Stimulated activated CD8-positive, alpha-beta memory T cell treated with anti-CD3 and anti-CD28 coated beads, Interleukin-4, amount 100 ng/mL, for 4 hours (primary cell): ENCODE measurements at places on chromosomes 3 and 15.

- DNase-seq, result no peak
These were observed 40.2 kb upstream of the TMEM87A start for GRCh38 chr15:42313463-42313862.

DNA sequence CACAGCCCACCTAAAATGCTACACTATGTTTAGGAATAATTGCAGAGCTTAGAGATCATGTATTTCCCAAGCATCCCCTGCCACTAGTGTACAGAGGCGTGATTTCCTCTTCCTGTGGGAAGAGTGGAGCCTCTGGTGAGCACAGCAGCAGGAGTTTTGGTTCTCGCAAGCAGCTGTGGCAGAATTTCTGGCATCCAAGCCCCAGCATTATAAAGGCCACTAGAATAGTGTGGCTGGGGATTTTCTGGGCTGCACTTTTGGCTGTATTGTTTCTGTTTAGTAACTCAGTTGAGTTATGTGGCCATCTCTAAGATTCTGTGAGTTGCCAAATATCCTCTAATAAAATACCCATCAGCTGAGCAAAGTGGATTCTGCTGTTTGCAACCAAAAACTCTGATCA is 64.7 kb downstream of the GPR176 start:
- DNase-seq, result no peak

- no peak for DNase-seq
These were observed 52.1 kb upstream of the FGD5 start for GRCh38 chr3:14766428-14767244.

DNA sequence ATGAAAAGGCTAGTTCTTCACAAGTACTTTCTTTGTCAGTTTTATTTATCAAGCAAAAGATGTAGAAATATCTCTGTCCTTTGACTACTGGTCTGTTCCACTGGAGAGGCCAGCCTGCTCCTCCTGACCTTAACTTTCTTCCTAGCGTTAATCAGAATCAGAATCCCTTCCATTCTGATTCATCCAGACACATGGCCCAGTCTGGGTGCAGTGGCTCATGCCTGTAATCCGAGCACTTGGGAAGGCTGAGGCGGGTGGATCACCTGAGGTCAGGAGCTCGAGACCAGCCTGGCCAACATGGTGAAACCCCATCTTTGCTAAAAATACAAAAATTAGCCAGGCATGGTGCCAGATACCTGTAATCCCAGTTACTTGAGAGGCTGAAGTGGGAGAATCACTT is 32.0 kb upstream of the MANF start:
- DNase-seq, result no peak

GRCh38 chr15:100279446-100279845 is 62.3 kb downstream of the ADAMTS17 start:
- DNase-seq, result no peak
